ENCODE measurements at places on chromosomes 6 and 20.

DNA sequence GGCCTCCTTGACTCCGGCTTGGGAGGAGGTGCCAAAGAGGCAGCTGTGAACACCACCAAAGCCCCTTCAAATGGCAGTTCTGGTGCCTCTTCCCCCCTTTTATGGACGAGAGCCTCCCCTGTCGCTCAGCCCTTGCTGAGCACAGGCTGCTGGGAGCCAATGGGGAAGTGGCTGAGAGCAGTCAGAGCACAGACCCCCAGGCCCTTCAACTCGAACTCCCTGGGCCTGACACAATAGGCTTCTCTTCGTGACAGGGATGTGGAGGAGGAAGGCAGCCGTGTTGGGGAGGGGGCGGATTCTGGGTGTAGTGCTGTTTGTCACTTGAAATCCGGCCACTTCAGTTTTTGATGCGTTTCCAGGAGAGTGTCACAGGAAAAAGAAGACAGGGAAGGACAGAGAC is at the start of gene PDYN:
Gene PDYN, minus strand, starts transcription at position 73 of the 400 bp plus-strand sequence. CDS start 10,974 bp downstream, outside the sequence.
- no peak for DNase-seq

GRCh38 chr6:36716476-36717093 is 19.0 kb downstream of the RAB44 start:
- no peak for DNase-seq

GRCh38 chr20:42598581-42598980 is 591.1 kb downstream of the PTPRT start:
- no peak for DNase-seq

GRCh38 chr20:50126662-50127061 is 13.7 kb upstream of the UBE2V1 start:
- no peak for DNase-seq

GRCh38 chr6:157898169-157898568 is 75.1 kb downstream of the SNX9 start:
- no peak for DNase-seq

- DNase-seq: no peak
These were observed at the start of gene LHFPL5 for GRCh38 chr6:35804996-35805736. Gene LHFPL5 (plus strand): TSS chr6:35805352. CDS start chr6:35805671, 319 bp downstream.

DNA sequence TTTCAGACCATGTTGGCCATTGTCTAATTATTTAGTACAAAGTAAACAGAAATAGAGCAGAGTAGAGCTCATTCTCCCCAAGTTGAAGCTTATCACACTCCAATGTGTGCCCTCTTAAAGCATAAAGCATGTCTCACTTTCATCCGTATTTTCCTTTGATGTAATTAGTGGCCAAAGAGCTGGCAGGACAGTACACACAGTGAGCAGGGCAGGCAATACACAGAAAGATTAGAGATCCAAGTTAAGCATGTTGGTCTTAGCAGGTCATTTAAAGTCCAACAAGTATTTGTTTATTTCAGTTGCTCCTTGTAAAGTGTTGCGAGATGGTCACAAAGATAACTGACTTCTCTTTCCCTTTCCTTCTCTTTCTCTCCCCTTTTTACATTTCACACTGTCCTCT is 47.2 kb downstream of the RFX6 start:
- no peak for DNase-seq

DNA sequence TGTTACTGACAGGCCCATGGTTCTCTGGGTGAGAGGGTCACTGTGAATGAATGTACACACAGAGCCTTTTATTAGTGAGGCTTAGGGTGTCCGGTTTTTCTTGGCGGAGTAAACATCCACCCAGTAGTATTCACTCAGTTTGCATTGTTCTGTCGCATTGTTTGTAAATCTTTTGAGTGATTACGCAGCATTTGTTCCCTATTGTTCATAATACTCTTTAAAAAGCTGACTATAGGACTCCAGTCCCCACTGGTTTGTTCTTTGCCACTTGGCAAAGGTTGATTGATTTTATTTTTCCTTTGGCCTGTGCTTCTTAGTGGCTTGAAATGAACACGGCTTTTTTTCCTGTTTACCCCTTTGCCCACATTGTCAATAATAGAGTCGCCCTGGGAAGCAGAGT is 130.1 kb upstream of the ESR1 start:
- no peak for DNase-seq

DNA sequence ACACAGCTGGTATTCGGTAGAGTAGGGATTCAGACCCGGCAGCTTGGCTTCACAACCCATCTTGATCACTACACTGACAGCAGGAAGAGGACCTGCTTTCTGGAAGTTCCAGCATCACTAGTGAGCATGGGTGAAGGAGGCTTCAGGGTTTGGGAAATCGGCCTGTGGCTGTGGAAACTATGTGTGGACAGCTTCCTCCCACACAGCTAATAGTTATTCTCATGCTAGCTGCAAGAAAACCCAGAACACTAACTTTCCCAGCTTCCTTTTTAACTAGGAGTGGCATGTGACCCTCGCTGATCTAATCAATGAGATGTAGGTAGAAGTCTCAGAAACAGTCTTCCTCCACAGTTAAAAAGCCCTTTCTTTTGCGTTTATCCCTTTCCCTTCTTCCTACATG is 36.3 kb upstream of the SIRPA start:
- DNase-seq: no peak

GRCh38 chr6:114659513-114659912 is 316.7 kb upstream of the HS3ST5 start:
- no peak for DNase-seq

DNA sequence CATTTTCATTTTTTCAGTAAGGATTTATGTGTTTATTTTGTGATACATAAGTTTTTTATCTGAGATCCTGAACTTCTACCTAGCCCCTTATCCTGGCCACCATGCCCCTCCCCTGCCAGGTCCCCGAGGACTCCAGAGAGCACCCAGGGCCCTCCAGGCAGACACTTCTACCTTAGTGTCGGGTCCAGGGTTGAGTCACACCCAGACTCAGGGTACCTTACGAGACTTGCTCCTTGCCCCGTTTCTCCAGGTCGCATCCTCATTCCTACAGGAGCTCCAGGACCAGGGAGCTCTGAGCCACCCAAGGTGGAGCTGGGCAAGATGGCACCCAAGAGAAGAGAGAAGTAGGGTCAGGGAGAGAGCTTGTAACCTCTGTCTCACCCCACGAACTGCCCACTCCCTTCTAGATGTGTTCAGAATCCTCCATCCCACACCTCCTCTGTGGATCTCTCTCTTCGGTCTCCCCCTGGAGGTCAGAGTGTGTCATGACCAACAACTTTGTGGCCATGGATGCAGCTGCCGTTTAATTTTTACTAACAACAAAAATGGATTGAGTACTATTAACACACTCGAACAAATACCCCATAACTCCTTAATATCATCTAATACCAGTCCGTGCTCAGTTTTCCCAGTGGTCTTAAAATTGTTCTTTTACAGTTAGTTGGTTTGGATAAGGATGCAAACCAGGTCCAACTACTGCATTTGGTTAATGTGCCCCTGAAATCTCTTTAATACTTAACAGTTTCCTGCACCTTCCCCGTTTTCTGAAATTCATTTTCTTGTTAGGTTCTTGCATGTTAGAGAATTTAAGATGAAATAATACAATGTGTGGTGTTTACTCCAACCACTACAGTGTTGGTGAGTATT is 130.6 kb upstream of the INSM1 start:
- no peak for DNase-seq

DNA sequence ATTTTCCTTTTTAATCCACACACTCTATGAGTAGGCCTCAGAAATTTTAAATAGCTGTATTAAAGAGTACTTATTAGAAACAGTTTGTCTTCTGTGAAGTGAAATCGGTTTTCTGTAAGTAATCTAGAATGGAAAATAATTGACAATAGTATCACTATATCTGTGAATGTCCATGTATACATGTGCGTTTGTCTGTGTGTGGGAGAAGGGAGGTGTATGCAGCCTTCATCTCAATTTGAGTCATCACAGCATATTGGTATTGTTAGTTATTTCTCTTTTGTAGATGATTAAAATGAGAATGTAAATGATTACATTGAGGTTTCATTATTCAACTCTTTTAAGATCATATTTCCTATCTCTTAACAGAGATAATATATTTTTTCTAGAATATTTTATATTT is 206.0 kb downstream of the EYS start:
- no peak for DNase-seq

GRCh38 chr6:163285691-163286090 is 128.8 kb upstream of the QKI start:
- DNase-seq: no peak

GRCh38 chr6:36793296-36793912 is 45.8 kb downstream of the CPNE5 start:
- no peak for DNase-seq

DNA sequence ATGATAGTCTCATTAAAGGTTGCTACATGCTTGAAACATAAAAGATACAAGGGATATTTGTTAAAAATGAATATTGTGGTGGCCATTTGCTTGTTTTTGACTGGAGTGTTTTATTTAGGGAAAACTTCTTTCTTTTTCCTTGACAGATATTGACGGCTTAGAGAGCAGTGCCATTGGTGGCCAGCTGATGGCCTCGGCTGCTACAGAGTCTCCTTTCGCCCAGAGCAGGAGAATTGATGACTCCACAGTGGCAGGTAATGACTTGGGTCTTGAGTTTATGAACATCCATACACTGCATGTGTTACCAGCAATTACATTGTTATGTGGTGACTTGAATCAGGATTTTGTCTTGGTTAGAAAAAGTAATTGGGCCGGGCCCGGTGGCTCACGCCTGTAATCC is 67.5 kb upstream of the PBOV1 start:
- no peak for DNase-seq

- peak; percentile 76 for DNase-seq
These were observed 24.7 kb downstream of the TBC1D7 start for GRCh38 chr6:13303668-13304017.

GRCh38 chr20:35305682-35306556 is 13.7 kb upstream of the FAM83C start:
- DNase-seq: peak; percentile 32

- DNase-seq: no peak
These were observed 22.5 kb downstream of the COL9A1 start for GRCh38 chr6:70280400-70280853.

GRCh38 chr20:33837096-33837830 is 26.1 kb downstream of the CHMP4B start:
- DNase-seq: no peak
